Foreskin melanocyte (primary cell): ENCODE measurements at places on chromosomes 13 and 19.
A peak's percentile ranks its signal among the peaks of the same experiment; 100 is the strongest.

- peak; percentile 33 for DNase-seq
Measured at GRCh38 chr19:10193790-10194499, 808 bp downstream of the DNMT1 start.

- DNase-seq = no peak
Measured at GRCh38 chr13:28129911-28130693, 8.2 kb upstream of the PAN3 start.

DNA sequence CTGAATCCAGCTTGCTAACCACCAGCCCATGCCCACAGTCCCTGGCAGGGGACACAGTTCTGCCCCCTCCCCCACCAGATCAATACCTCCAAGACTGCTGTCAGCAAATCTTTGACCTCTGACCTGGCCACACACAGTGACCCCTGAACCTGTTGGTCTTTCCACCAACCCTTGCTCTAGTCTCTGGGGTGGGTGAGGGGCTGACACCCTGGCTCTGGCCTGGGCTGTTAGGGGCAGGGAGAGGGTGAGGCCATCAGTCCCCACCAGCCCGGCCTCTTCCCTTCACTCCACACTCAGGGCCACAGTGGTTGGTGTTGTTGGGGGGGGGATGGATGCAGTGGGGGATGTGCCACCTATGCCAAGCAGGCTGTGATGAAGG is 21.8 kb upstream of the SLC7A10 start:
- no peak for DNase-seq

GRCh38 chr13:75255147-75255546 is 226.8 kb downstream of the TBC1D4 start:
- DNase-seq = no peak

DNA sequence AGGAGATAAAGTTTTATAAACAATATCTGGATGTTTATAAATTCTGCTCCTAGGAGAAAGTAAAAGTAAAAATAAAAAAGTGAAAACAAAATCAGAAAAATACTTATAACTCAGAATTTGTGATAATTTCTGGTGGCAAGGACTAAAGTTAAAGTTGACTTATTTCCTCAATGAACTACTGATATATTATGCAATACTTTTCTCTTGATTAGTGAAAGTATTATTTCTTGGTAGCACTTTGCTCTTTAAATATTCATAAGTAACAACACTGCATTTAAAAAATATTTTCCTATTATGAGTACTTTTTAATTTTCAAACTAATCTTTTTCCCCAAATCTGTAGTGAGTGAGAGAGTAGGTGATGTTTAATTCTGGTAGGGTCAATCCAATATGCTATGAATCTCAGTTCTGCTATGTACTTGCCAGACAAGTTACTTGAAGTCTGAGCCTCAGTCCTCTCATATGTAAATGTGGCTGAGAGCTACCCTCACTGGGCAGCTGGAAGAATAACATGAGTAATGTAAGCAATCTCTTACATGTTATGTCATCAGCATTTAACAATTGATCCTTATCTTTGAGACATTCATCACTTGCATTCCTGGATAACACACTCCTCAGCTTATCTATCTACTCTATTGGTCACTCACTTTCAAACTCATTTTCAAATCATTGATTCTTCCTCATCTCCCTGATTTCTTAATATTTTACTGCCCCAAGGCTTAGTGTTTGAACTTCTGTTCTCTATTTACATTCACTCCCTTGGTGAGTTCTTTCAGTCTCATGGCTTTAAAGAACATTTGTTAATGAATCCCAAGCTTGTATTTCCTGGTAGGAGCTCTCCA is 239.0 kb downstream of the RGCC start:
- peak; percentile 29 for DNase-seq

GRCh38 chr19:4375164-4376027 is 25.0 kb downstream of the SH3GL1 start:
- no peak for DNase-seq

DNA sequence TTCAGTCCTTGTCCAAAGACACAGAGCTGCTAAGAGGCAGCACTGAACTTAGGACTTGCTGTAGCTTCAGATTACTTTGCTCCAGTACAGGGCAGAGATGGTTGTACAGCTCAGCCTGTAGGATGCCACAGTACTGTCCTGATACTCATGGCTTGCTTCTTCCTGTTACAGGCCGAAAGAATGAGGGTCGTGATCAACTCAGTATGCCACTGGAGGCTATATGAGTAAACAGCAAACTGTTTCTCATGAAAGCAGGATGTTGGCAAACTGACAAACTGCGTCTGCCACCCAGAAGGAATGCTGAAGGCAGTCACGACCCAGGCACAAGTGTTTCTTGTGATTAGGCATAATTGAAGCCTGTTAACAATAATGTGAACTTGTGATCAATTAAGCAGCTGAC is 2.8 kb downstream of the ZNF749 start:
- DNase-seq = peak; percentile 95

DNA sequence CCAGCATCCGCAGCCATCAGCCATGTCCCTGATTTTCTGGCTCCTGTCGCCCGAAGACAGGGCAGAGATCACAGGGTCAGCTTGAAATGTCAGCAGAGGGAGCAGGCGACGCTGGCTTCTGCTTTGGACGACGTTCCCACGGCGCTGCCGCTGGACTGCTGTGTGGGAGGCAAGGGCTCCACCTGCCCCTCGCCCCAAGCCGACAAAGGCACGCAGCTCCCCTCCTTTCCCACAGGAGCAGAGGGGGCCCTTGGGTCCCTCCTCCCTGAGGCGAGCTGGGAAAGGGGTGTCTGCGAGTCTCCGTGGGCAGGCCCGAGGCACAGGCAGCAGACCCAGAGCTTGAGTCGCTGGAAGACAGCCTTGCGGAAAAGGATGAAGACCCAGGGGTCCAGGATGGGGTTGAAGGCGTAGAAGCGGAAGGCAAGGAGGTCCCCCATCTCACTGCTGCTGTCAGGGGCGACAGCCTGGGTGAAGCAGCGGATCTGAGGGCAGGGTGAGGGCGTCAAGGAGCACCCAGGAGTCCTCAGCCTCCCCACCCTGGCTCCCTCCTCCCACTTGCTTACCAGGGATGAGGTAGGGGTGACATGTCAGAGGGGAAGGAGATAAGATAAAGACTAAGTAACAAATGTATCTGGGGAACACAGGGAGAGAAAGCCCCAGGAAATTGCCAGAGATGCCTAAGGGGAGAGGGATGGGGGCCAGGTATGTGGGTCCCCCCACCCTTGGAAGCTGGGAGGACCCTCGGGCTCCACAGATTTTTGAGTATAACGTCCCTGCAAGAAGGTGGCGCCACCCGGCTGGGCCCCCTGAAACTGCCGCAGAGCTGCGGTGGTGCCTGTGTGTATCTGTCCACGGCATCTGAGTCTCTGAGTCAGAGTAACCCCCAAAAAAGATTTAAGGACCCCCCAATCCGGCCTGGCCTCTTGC is 3.4 kb downstream of the PTGIR start:
- DNase-seq = no peak

DNA sequence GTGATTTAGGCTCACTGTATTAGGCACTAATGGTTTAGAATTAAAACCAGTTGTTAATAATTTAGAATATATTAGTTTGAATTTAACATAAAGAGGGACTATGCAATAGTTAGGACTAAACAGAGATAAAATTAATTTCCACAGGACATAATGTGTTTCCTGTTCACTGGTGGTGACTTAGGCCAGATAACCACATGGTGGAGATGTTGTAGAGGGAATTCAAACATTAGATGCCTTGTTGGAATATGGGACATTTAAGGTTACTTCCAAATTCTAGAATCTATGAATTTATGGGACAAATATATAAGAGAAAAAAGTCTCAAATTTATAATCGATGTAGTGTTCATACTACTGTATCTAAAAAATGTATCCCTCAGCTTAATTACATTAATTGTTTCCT is 615.5 kb upstream of the KLHL1 start:
- DNase-seq = no peak

GRCh38 chr13:51000061-51000460 is 90.5 kb downstream of the RNASEH2B start:
- DNase-seq = no peak

DNA sequence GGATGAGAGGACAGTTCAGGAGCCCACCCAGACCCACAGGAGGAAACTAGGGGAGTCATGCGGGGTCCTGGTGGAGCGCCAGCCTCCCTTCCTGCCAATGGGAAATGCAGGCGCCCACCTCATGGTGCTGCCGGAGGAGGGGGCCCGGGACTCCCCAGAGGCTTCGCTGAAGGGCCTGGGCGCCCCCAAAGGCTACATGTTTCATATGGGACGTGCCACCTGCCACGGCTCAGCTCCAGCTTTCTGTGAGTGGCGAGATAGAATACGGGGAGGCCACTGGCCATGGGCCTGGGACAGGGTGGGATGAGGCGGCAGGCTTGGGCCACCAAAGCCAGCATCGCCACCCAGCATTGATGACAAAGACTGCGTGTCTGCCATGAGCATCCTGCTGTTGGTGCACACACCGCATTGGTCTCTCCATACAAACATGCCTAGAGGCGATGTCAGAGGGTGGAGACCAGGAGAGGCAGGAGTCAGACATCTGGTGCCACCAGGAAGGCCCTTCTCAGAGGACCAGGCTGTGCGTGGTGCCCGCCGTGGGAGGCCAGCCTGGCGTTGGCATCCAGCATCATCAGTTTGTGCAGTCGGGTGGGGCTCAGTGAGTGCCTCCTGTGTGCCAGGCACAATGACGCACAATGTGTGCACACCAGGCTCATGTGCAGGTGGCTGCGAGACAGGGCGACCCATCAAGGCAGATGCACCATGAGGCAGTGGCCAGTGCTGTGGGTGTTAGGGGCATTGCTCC is 1.2 kb upstream of the F10 start:
- DNase-seq = no peak
